ENCODE measurements at places on chromosomes 7 and 10. TPM values are rescaled to one million over a fixed set of nuclear protein-coding genes. Genes with fewer than 3 reads are reported as not detected.
A peak's percentile ranks its signal among the peaks of the same experiment; 100 is the strongest.

Gene AZGP1
- not detected for total RNA-seq

Gene GSTO2
- 0.88 TPM for total RNA-seq

Gene OR9A2
- not detected for total RNA-seq

Gene SMNDC1
- total RNA-seq, result 40.8 TPM

Gene C10orf62
- not detected for total RNA-seq

GRCh38 chr7:75798770-75799169 is 14.8 kb downstream of the CCL24 start:
- H3K27me3 ChIP-seq, result peaks cover 8% of the 10 kb centered on the region
- no peaks in the 10 kb centered on the region for H3K36me3 ChIP-seq
- no peak overlapping the region for H3K4me3 ChIP-seq
- no peak overlapping the region for H3K27ac ChIP-seq
- no peak for DNase-seq

- H3K36me3 ChIP-seq, result peaks cover 12% of the 10 kb centered on the region
- peak overlapping the region; percentile 73 for H3K4me3 ChIP-seq
- no peaks in the 10 kb centered on the region for H3K27me3 ChIP-seq
- DNase-seq, result no peak
- H3K27ac ChIP-seq, result peak overlapping the region; percentile 96
These were observed 36.9 kb downstream of the ZNRF2 start for GRCh38 chr7:30321089-30321881.

DNA sequence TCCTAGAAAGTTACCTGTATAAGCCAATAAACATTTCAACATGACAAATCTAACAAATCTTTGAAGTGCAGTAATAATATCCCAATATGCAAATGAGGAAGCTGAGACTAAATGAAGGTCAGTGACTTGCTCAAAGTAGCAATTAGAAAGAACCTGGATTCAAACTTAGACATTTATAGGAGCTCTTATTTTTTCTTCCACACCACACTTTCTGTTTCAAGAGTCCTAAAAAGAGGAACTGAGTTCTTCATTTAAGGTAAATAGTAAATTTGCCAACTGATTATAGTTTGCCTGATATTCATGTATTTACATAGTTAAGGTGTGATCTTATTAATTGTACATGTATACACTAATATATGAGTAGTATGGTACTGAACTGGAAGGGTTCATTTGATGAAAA is 44.0 kb downstream of the KLHDC10 start:
- no peak overlapping the region for H3K27ac ChIP-seq
- H3K36me3 ChIP-seq, result peaks cover 11% of the 10 kb centered on the region
- no peak overlapping the region for H3K4me3 ChIP-seq
- peaks cover 8% of the 10 kb centered on the region for H3K4me1 ChIP-seq
- DNase-seq, result no peak
- no peaks in the 10 kb centered on the region for H3K27me3 ChIP-seq

GRCh38 chr10:121221991-121222390 is 370.8 kb downstream of the WDR11 start:
- no peaks in the 10 kb centered on the region for H3K4me1 ChIP-seq
- H3K27ac ChIP-seq, result no peak overlapping the region
- DNase-seq, result no peak

DNA sequence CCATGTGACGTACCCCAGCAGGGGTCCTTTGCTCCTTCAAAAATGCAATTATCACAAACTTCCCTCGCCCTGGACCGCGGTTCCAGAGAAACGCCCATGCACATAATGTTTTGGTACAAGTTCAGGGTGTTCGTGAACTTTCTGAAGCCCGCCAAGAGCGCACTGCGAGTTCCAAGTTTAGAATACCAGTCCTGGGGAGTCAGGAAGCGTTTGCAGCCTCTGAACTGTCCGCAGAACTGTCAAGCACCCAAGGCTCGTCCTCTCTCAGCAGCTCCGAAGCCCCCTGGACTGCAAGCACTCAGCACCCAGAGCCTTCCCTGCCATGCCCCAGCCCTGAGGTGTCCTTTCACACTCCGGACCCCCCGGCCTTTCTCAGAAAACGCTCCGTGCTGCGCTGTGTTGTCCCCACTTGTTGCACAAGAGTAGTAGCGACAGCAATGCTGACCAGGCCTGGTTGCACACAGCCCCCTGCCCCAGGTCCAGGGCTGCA is 30.3 kb downstream of the CALML3 start:
- no peaks in the 10 kb centered on the region for H3K36me3 ChIP-seq
- peaks cover 12% of the 10 kb centered on the region for H3K27me3 ChIP-seq
- no peak overlapping the region for H3K4me3 ChIP-seq
- no peak overlapping the region for H3K27ac ChIP-seq
- no peak for DNase-seq

DNA sequence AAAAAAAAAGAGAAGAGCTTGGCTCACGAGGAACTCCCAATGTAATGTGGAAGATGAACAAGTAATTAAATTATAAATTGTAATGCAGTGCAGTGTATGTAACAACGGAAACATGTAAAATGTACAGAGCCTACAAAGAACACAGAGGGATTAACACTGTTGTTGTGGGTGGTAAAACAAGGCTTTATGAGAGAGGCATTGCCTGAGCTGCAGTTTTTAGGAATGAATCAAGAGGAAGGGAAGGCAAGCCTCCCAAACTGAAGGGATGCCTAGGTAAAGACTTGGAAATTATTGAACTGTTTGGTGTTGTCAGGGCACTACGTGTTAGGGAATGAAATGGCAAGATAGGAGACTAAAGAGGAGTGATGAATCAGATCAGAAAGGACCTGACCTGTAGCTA is 213.7 kb downstream of the HTR7 start:
- no peak overlapping the region for H3K4me3 ChIP-seq
- H3K27me3 ChIP-seq, result no peaks in the 10 kb centered on the region
- no peak for DNase-seq
- H3K36me3 ChIP-seq, result no peaks in the 10 kb centered on the region
- no peaks in the 10 kb centered on the region for H3K4me1 ChIP-seq
- no peak overlapping the region for H3K27ac ChIP-seq

- DNase-seq, result no peak
- H3K27ac ChIP-seq, result no peak overlapping the region
- no peak overlapping the region for H3K4me3 ChIP-seq
- no peaks in the 10 kb centered on the region for H3K36me3 ChIP-seq
- H3K27me3 ChIP-seq, result peaks cover 5% of the 10 kb centered on the region
These were observed 7.8 kb upstream of the SCD start for GRCh38 chr10:100339236-100339635.
